ENCODE measurements at places on chromosomes 3 and 15.

GRCh38 chr3:20853890-20854289 lies 667.9 kb upstream of the SGO1 start:
- no peak for DNase-seq

DNA sequence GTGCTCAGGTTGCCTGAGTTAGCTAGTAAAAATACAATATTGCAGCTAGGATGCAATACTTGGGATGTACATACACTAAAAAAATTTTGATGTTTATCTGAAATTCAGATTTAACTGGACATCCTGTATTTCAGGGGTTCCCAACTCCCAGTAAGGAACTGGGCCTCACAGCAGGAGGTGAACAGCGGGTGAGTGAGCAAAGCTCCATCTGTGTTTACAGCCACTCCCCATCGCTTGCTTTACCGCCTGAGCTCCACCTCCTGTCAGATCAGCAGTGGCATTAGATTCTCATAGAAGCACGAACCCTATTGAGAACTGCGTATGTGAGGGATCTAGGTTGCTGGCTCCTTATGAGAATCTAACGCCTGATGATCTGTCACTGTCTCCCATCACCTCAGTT lies 285.1 kb upstream of the PROK2 start:
- no peak for DNase-seq

DNA sequence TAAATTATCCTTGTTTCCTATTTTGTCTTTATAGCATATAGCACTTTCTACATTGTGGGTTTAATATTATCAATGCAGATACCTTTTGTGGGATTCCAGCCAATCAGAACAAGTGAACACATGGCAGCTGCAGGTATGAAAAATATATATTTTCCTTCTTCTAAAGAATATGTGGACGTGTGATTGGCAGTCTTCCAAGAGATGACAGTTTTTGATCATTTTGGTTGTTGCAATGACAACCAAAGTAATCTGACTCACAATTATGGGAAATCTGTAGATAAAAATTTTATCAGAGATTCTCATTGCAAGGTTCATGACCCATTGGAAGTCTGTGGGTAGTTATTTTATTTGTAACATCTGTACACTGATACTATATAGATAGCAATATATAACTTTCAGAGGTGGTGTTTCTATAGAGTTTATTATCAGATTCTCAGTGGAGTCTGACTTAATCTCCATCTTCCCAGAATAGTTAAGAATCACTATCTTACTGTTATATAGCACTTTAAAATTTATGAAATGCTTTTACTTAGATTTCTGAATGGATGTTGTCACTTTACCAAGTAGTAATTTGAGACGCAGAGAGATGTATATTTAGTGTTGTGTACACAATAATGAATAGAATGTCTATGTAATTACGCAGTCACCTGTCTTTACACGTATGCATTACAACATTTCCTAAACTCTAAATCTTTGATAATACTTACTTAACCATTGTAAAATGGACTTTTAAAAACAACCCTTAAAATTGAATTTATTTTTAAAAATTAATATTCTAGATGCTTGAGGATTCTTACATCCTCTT lies 82.5 kb downstream of the STT3B start:
- DNase-seq: no peak

DNA sequence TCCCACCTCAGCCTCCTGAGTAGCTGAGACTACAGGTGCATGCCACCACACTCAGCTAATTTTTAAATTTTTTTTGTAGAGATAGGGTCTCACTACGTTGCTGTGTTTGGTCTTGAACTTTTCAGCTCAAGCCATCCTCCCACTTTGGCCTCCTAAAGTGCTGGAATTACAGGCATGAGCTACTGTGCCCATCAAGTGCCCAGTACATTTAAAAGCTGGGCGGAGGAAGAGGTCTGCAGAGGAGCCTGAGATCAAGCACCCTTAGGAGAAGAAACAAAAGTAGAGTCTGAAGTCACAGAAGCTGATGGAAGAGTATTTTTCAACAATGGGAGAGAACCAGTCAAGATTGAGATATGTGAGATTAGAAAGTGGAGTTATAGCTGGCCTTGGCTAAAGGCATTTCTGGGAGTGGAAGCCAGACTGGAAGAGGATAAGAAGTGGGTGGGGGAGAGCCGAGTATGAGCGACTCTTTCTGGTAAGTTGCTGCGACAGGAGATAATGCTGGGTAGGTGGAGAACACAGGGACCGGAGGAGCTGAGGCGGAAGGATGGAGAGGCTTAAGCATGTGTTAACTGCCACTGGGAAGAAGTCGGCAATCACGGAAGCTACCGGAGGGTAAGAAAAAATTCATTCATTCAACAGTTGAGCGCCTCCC lies 782 bp upstream of the IREB2 start:
- peak; percentile 41 for DNase-seq

DNA sequence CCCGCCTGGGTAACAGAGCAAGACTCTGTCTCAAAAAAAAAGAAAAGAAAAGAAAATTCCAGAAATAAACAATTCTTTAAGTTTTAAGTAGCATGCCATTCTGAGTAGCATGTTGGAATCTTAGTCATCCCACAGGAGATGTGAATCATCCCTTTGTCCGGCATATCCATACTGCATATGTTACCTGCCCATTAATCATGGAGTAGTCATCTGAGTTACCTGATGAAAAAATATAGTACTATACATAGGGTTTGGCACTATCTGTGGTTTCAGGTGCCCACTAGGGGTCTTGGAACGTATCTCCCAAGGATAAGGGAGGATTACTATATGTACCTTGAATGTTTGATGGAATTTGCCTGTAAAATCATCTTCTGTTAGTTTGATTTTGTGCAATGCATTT lies 6.3 kb upstream of the CCR4 start:
- no peak for DNase-seq

DNA sequence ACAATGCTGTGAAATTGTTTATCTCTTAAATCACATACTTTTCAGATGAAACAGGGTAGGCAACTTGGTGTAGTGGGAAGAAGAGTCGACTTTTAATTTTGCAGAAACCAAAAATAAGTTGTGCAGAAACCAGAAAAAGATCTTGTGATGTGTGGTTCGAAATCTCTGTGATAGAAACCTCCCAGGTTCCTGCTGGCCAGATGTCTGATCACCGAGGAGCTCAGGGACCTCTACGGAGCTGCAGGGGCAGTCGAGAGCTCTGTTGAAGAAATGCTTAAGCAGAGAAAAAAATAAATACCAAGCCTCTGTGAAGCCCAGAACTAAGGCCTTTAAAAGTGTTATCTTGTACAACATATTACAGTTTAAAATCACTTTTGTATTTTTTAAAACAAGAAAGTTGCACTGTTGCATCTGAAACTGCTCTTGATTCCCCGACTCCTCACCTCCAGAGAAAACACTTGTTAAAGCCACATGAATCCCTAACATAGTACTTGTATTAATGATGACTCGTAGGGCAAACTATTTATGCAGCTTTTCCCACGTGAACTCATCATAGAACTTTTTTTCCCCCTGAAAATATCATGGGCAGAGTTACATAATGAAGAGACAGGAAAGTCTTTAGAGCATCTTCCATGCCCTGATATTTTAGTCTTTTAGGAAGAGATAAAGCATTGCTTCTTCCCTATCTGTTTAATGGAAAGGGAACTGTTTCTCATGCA lies 51.3 kb downstream of the CCK start:
- DNase-seq: no peak

DNA sequence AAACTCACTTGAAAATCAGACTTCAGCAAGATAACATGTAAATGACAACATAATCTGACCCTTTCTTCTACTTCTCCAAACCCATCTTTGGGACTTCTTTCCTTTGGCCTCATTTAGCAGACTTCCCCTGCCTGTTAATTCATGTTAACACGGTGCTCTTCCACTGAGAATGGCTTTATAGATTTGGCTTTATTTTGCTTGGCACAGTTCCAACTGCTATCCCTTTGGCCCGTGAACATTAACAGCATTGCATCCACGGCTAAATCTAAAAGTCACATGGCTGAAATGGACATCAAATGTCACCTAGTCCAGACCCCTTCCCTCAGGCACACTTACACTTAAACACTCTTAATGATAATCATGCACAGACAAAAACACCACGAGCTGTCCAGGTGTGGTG lies 3.8 kb downstream of the ZMAT3 start:
- DNase-seq: no peak

- DNase-seq: peak; percentile 15
Observed at GRCh38 chr3:141646760-141647561, 91.1 kb upstream of the RNF7 start.

DNA sequence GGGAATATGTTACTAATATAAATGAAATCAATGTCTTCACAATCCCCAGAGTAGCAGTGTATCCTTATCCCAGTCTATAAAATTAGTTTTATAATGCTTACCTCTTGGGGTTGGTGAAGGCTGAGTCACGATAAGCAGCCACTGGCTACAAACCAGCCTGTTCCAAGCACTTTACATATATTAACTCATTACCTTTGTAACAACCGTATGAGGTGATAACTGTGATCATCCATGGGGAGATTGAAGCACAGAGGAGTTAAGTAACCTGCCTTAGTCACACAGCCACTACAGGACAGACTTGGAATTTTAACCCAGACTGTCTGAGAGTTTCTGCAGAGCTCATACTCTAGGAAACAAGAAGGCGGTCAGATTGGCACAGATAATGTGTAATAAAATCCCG lies 43.3 kb upstream of the MITF start:
- no peak for DNase-seq

GRCh38 chr15:83472151-83472550 lies 25.0 kb downstream of the SH3GL3 start:
- DNase-seq: no peak

DNA sequence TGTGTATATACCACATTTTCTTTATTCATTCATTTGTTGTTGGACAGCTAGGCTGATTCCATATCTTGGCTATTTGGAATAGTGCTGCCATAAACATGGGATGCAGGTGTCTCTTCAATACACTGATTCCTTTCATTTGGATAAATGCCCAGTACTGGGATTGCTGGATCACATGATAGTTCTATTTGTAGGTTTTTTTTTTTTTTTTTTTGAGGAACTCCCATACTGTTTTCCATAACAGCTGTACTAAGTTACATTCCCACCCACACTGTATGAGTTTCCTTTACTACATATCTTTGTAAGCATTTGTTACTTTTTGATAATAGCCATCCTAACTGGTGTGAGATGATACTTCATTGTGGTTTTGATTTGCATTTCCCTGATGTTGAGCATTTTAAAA lies 437.7 kb downstream of the DIPK2A start:
- DNase-seq: no peak

DNA sequence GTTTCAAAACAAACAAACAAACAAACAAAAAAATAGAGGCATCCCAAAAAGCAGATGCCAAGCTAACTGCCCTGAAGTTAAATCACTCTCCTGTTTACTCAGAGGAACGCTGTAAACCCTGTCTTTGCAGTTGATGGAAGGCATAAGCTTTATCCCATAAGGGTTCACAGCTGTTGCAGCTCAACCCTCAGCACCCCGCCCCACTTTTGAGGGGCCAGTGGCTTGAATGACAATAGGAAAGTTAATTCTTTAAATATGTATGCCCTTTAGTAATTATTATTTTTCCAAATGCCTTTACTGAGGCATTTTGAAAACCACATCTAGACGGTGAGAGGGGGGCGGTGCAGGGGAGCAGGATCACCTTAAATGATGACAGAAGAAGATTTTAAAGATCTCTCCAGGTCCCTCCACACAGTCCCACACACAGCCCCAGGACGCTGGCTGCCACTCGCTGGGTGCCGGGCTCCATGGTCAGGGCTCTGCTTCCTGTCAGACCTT lies 272.1 kb downstream of the FAM43A start:
- DNase-seq: no peak

- no peak for DNase-seq
Observed at GRCh38 chr3:186519021-186519658, 25.0 kb downstream of the CRYGS start.

GRCh38 chr3:124993466-124993865 lies 58.9 kb upstream of the MUC13 start:
- DNase-seq: no peak

DNA sequence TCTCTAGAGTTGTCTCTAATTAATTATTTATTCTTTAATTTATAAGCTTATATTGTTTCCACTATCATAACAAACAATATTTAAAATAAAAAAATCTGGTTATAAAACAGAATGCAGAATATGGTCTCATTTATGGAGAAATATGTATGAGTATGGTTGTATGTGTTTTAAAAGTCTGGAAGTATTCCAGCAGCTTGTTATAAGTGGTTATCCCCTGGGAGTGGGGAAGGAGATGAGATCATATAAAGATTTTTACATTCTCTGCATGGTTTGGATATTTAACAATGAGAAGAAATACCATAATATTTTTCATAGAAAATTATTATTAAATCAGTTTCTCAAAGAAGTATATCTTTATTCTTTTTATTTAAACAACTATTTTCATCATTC lies 135.4 kb upstream of the MB21D2 start:
- DNase-seq: no peak

DNA sequence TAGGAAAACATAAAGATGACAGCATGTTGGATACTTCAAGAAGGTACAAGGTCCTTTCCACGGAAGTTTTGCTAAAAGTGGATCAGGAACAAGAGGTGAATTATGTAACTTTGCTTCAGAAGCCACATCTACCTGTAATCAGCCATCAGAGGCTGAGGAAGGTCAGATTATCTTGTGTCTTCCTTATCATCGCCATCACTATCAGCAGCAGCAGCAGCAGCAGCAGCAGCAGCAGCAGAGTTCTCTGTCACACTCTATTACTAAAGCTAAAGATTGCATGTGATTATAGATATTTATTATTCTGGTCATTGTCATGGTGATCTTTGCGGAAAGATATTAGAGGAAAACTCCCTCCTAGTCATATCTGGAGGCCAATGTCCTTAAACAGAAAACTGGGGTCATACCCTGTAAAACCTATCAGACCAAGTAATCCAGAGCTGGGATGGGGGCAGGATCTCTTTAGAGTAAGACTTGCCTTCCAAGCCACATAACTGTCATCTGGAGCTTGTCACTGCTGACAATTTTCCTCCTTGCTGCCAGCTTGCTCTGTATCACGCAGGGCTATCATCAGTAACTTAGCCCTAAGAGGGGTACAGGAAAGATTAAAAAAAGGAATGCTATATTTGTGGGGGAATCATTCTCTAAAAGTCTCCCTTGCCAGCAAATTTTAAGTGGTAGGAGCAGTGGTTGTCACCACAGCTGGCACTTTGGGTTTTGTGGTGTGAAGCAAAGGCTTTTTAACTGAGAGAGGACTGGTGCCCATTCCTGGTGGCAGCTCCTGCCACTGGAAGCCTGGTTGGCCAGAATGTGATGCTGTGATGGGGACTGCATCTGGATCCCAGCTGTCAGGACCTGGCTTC lies 130.9 kb upstream of the RASGRP1 start:
- DNase-seq: no peak

Measured in NCI-H1694 (cell line).